ENCODE measurements at places on chromosomes 4 and X.

DNA sequence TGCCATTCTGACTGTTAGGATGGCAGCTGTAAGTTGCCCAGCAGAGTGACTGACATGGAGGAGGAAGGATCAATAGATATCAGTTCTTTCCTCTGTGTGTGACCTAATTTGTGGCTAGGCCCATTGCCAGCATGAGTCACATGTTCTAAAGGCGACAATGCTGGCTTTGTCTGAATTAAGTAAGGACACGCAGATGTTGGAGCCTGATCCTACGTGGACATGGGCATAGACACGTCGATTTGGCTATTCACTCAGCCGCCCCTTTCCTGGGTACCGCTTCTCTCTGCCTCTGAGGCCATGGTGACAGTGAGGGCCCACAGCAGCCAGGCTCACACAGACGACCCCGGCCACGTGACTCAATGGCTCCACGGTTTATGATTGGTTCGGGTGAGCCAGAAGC is 16.3 kb downstream of the PROM1 start:
- no peak for DNase-seq

GRCh38 chr4:27318740-27319139 is 458.1 kb downstream of the STIM2 start:
- no peak for DNase-seq

GRCh38 chr4:57154926-57155325 is 44.7 kb upstream of the IGFBP7 start:
- DNase-seq: no peak

DNA sequence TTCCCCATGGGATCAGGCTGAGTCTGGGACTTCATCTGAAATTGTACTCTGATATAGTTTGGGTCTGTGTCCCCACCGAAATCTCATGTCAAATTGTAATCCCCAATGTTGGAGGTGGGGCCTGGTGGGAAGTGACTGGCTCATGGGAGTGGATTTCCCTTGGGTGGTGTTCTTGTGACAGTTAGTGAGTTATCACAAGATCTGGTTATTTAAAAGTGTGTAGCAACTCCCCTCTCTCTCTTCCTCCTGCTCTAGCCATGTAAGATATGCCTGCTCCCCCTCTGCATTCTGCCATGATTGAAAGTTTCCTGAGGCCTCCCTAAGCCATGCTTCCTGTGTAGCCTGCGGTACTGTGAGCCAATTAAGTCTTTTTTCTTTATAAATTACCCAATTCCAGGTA is 61.0 kb downstream of the RASGEF1B start:
- no peak for DNase-seq

- no peak for DNase-seq
These were observed 14.5 kb downstream of the PRSS48 start for GRCh38 chr4:151291485-151291884.

- DNase-seq: no peak
These were observed 417.4 kb downstream of the SPOCK3 start for GRCh38 chr4:166816890-166817289.

DNA sequence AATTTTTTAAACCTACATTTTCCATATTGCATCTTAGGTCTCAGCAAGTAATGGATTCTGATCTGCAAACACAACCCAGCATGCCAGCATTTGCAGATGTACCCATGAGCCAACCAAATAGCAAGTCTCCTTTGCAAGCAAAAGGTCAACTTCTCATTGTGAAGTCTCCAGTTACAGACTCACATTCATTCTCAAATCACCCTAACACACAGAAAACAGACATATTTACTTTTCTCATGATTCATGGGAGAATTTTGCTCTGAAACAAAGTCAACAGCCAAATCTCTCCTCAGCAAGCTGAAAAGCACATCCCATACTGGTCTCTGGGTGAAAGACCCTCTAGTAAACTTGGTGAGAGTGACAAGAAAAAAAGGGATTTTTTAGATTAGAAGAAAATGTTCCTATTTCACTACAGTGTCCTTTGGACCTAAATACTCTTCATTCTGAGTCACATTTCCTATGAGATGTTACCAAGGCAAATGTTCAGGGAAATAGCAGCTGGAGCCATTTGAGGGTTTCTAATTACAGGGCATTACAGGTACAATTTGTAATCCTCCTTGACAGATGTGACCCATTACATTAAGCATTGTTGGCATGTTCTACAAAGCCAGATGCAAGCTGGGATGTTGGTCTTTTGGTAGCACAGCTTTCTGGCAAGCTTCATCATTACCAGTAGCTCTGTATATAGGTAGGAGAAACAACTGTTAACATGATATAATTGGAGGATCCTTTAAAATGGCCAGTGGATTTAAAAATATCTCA is 383.3 kb downstream of the SMARCA1 start:
- no peak for DNase-seq

- DNase-seq: no peak
These were observed 41.8 kb upstream of the PDLIM5 start for GRCh38 chr4:94409962-94410361.

- DNase-seq: no peak
These were observed 1.7 kb upstream of the MTM1 start for GRCh38 chrX:150566734-150567182.

GRCh38 chr4:110620322-110620690 is 2.6 kb downstream of the PITX2 start:
- DNase-seq: no peak

DNA sequence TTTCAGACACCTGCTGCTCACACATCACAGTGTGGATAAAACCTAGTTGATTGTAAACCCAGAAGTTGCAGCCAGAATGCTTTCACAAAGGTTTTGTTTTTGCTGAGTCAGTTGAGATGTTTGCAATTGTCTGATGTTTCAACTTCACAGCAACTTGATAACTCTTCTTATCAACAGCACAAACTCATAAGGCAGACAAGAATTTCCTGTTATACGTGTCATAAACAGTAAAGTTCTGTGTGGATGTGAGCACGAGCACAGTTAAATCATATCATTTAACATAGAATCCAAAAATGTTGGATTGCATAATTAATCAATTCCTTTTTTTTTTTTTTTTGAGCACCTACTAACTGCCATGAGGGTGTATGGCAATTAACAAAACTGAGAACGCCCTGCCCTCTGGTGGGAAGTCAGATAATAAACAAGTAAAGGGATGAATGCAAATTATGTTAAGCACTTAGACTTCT is 512.2 kb downstream of the PDHA2 start:
- DNase-seq: no peak

DNA sequence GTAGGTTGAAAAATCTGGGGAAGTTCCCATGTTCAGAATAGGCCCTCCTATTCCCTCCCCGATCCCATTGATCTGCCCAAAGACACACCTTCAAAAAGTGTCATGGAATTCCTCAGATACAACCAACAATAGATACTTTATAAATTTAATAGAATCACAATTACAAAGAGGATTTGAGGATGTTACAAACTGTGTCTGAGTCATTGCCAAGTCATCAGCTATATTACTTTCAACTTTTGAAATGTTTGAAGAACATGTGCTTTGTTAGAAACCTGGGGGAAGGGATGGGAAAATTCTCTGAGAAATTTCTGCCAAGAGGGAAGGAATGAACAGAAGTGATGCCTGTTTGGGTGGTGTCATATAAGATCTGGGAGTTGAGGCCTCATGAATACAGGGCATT is 46.7 kb downstream of the KCNIP4 start:
- DNase-seq: no peak

GRCh38 chrX:20267931-20268701 is 1.4 kb upstream of the RPS6KA3 start:
- DNase-seq: no peak

DNA sequence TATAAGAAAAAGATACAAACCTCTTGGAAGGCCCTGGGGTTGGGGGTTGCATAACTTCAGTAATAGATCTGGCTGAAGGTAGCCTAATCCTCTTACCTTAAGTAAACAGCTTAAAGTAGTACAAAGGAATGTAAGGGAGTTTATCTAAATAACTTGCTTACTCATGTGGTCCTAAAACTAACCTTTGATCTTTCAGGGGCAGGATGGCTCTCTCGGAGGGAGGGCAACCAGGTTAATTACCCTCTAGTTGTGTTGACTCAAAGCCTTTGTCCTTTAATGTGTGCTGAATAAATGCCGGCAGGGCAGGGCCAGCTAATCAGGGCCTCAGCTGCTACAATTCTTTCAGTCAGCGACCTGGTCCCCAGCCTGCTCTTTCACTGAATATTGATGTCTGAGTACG is 822.0 kb upstream of the SLIT2 start:
- no peak for DNase-seq
